ENCODE measurements at places on chromosomes 7 and 10. TPM values are rescaled to one million over a fixed set of nuclear protein-coding genes. Genes with fewer than 3 reads are reported as not detected.
A peak's percentile ranks its signal among the peaks of the same experiment; 100 is the strongest.

- H3K27ac ChIP-seq: no peak overlapping the region
- H3K4me1 ChIP-seq: no peaks in the 10 kb centered on the region
- H3K4me3 ChIP-seq: no peak overlapping the region
- DNase-seq: no peak
- no peaks in the 10 kb centered on the region for H3K27me3 ChIP-seq
- H3K36me3 ChIP-seq: no peaks in the 10 kb centered on the region
Observed at GRCh38 chr10:34655286-34656170, 159.6 kb downstream of the PARD3 start.

Gene HOGA1
- total RNA-seq: 0.26 TPM

Gene BTBD16
- total RNA-seq: not detected

GRCh38 chr7:127667759-127668530 is 16.0 kb downstream of the SND1 start:
- no peaks in the 10 kb centered on the region for H3K4me1 ChIP-seq
- no peak overlapping the region for H3K27ac ChIP-seq
- H3K36me3 ChIP-seq: no peaks in the 10 kb centered on the region
- no peaks in the 10 kb centered on the region for H3K27me3 ChIP-seq
- H3K4me3 ChIP-seq: no peak overlapping the region
- no peak for DNase-seq

DNA sequence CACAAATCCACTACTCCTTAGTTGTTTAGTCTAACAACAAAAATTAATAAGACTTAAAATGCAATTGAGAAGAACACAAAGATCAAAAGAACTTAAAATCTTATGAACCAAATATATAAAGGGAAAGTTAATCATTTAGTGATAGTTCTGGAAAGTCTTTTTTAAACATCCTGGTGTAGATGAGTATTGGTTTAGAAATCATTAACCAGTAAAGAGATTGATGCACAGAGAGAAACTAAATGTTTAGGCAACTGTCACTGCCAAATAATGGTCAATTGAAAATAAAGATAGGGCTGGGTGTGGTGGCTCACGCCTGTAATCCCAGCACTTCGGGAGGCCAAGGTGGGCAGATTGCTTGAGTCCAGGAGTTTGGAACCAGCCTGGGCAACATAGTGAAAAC is 44.9 kb downstream of the SP8 start:
- no peaks in the 10 kb centered on the region for H3K27me3 ChIP-seq
- H3K4me3 ChIP-seq: no peak overlapping the region
- H3K27ac ChIP-seq: no peak overlapping the region
- no peaks in the 10 kb centered on the region for H3K36me3 ChIP-seq

- H3K4me3 ChIP-seq: no peak overlapping the region
- no peak for DNase-seq
- H3K27ac ChIP-seq: peak overlapping the region; percentile 50
Observed at GRCh38 chr7:46513447-46513848, 592.4 kb upstream of the IGFBP3 start.

Data from uterus (tissue), 4 donors.